T follicular helper cell (primary cell): ENCODE measurements at places on chromosomes 5 and 9.

DNA sequence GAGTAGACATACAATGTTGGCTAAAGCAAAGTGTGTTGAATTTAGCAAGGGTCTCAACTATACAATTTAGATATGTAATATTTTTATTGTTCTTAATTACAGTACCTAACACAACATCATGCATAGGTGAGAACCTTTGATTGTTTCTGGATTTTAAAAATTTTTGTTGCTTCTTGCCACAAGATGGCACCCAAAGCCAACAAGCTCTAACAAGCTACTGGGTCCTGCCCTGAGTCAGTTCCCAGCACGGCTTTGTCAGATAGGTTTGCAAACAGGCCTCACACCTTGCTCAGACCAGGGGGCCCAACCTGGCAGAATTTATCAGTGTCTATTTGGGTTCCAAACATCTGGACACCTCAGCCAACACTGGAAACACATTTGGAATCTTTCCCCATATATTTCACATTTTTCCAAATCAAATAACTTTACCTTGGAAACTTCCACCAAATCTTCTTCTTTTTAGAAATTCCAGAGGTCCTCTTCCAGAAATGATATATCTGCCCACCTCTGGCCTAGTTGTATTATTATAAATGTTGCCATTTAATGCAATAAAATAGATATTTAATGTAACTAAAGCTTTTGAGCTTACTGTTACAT is 49.5 kb upstream of the EGFLAM start:
- no peak for DNase-seq

DNA sequence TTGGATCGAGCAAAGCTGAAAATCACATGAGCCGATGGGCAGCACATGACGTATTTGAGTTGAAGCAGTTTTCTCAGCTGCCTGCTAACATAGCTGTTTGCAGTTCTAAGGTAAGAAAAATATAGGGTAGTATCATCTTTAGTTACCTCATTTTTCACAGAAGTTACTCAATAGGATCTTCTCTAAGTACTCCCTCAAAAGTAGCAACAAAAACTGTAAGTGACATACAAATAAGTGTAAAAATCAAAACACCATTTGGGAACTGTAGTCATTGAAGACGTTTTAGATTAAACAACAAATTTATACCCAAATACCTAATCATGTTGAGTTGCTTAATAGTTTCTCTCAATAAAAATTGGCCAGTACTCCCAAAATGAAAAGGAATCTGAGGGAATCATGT is 102.6 kb downstream of the ERCC6L2 start:
- no peak for DNase-seq

DNA sequence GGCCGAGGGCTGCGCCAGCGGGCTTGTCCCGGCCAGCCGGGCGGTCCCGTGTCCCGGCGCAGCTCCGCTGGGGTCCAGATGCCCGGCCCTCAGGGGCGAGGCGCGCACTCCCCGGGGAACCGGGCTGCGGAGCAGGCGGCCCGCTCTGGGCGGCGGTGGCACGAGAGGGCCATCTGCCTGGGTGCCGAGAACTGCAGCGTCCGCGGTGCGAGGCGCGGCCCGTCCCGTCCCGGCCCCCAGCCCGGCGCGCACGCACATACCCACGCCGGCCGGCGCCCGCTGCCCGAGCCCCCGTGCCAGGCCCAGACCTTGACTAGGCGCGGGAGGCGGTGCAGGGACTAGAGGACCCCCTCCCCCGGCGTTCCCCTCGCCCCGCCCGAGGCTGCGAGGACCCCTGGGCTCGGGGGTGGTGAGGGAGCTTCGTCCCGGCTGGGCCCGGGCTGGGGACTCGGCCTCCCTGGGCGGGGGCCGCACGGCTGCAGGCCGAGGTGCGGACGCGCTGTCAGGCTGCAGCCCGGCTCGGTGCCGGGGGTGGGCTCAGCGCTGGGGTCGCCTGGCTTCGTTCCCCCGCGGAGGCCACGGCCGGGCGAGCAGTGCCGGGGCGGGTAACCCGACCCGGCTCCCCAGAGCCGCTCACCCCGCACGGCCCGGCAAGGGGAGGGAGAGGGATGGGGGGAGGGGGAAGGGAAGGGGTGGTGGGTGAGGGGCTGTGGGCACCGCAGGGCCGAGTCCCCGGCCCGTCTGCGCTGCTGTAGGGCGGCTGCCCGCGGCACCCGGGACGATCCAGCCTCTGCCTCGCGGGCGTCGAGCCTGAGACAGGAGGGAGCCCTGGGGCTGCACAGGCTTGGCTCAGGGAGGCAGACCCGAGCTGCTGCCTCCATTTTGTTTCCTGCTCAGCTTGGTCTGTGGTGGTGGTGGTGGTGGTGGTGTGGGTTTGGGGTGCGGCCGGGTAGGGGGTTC is 1.2 kb upstream of the NSD1 start:
- peak; percentile 35 for DNase-seq

- no peak for DNase-seq
Measured at GRCh38 chr5:69167929-69168328, 979 bp downstream of the CCNB1 start.

DNA sequence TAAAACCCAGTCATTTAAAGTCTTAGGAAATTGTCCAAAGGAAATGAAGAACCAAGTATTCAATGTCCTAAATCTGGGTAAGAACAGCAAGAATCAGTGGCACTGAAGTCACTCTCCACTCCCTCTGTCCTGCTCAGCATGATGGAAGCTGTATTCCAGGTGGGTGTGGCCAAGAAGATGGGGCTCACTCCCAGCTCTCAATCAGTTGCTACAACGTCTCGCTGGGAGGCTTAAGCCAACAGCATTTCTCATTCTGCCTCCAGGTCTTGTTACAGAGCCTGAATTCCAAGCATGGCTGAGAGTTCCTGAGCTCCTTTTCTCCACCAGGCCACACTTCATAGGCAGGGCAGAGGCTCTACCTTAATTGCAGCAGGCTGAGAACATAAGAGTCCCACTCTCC is 41.2 kb upstream of the TRIO start:
- DNase-seq = no peak
